HS-27A (cell line): ENCODE measurements at places on chromosomes 12 and 14.

DNA sequence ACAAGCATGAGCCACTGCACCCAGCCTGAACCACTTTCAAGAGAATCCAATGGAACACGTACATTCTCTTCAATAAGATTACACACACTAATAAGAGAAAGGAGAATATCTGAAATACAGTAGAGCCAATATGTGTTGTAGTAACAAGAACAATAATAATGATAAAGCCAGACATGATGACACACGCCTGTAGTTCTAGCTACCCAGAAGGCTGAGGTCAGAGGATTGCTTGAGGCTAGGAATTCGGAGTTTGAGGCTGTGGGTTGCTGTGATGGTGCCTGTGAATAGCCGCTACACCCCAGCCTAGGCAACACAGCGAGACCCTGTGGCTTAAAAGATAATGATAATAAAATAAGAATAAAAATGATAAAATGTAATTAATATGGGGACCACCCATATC lies 15.6 kb downstream of the APOBEC1 start:
- DNase-seq: no peak

DNA sequence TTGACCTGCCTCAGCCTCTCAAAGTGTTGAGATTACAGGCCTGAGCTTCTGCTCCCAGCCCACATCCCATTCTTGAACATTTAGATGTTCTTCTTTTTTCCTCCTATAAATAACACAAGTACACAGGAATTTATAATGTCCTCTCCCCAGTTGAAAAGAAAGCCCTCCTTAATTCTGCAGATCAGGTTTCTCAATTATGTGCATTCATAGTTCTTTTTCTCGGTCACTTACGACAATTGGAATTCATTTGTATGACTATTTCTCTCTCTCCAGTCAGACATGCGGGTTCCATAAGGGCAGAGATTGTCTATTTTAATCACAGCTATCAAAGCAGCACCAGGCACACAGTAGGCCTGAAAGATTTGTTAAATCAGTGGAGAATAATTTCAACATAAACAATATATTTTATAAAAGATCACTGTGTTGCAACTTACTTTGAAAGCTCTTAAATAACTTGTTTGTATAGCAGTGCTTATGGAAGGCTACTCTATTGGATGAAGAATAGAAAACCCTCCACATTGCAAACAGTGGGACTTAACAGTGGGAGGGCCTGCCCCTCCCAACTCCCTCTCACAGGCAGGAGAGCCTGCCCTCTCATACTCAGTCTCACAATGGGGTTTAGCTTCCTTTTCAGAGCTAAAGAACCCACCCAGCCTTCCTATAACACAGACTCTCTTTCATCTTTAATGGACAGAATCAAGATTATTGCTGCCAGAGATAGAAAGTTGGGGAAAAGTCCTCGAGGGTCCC lies 84.1 kb upstream of the TRAF3 start:
- no peak for DNase-seq

- no peak for DNase-seq
These were observed 162.0 kb upstream of the TMCC3 start for GRCh38 chr12:94812345-94812744.

GRCh38 chr14:88424573-88424972 lies 39.1 kb downstream of the SPATA7 start:
- DNase-seq: no peak

GRCh38 chr12:1562813-1563407 lies 31.5 kb downstream of the FBXL14 start:
- DNase-seq: no peak
